ENCODE measurements at places on chromosomes 4 and X.

DNA sequence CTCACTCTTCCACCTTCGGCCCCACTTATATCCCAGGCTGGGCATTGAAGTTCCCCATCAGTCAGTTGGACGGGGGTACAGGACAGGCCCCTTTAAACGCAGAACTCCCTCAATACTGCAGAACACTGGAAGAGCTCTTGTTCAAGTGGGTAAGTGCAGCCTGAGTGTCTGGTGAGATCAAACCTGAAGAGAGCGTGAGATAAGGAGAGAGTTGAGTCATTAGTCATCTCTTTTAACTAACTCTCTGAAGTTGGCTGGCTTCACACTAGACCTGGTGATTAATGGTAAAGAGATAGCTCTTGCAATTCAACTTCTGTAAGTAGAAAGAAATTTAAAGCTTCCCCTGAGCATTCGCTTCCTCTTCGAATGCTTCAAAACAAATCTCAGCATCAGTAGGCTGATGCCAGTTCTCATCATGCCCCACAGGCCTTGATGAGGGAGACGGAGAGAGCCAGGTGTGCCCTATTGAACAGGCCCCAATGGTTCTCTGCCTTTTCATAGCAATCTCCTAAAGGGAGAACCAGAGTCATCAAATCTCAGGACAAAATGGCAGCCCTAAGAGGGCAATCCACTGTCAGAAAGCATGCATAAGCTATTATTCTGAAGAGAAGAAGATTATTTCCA lies 41.0 kb upstream of the JADE1 start:
- DNase-seq, result no peak

GRCh38 chr4:10947898-10948297 lies 263.3 kb upstream of the CLNK start:
- no peak for DNase-seq

- DNase-seq, result peak; percentile 35
Measured at GRCh38 chr4:1720163-1720983, 750 bp downstream of the TMEM129 start.

- DNase-seq, result no peak
Measured at GRCh38 chr4:86557526-86557925, 36.6 kb upstream of the PTPN13 start.

- peak; percentile 87 for DNase-seq
Measured at GRCh38 chr4:185142912-185143600, at the start of gene SLC25A4. SLC25A4 (plus strand) TSS chr4:185143266; CDS start chr4:185143373, 107 bp downstream.
